Activated CD8-positive, alpha-beta memory T cell treated with anti-CD3 and anti-CD28 coated beads for 1 hour (primary cell): ENCODE measurements at places on chromosomes 7 and 10.

- no peak for DNase-seq
Observed at GRCh38 chr10:86960003-86960862, 1.8 kb downstream of the SNCG start.

DNA sequence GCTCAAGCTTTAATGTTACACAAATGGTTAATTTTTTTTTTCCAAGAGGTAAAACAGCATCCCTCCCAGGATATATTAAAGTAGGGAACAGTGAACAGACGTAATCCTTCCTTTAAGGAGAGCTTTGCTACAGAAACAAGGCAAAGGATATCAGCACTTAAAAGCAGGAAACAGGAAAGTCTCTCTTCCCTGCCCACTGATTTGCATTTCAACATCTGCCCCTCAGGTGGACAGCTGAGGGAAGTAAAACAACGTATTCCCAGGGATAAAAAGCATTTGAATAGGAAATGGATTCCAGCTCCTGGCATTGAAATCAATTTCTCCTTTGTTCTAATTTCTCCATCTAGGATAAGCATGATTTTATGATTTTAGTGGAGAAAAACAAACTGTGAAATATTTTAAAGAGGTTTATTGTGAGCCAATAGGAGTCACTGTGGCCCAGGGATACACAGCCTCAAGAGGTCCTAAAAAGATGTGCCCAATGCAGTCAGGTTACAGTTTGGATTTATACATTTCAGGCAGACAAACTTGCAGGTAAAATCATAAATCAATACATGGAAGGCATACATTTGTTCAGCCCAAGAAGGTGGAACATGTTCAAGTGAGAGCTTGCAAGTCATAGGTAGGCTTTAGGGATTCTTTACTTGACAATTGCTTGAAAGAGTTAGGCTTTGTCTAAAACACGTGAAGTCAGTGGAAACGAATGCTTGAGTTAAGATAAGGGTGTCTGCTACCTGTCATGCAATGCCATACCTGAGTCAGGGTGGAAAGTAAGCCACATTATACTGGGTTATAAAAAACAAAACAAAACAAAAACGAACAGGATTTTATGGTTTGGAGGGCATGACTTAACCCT lies 286.2 kb upstream of the VWC2 start:
- no peak for DNase-seq

- no peak for DNase-seq
Observed at GRCh38 chr10:71939304-71939703, 24.9 kb upstream of the CHST3 start.

- DNase-seq, result no peak
Observed at GRCh38 chr7:113812591-113813255, 106.1 kb downstream of the PPP1R3A start.

DNA sequence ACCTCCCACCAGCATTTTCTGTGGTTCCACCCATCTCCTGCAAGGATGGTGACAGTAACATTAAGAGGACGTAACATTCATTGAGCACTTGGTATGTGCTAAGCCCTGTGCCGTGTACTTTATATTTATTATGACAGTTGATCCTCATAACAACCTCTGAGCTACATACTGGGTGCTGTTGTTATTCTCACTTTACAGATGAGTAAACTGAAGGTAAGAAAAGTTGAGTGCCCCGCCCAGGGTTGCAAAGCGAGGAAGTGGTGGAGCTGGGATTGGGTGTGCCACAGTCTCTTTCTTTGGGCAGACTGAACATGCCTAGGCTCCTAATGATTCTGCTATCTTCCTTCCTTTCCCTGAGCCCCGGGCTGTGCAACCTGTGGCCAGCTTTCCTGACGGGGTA lies 107.4 kb downstream of the SH3PXD2A start:
- DNase-seq, result no peak

GRCh38 chr10:70552586-70552985 lies 50.0 kb downstream of the PRF1 start:
- no peak for DNase-seq

GRCh38 chr10:132142396-132143161 lies 44.2 kb upstream of the DPYSL4 start:
- DNase-seq, result peak; percentile 40

DNA sequence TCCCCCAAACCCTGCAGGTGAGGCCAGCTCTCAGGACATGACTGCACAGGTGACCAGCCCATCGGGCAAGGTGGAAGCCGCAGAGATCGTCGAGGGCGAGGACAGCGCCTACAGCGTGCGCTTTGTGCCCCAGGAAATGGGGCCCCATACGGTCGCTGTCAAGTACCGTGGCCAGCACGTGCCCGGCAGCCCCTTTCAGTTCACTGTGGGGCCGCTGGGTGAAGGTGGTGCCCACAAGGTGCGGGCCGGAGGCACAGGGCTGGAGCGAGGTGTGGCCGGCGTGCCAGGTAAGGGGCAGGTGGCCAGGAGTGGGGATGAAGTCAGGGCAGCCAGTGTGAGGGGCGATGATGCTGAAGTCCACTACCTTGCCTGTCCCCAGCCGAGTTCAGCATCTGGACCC lies 8.3 kb upstream of the ATP6V1F start:
- DNase-seq, result no peak
